ENCODE measurements at places on chromosomes 3 and 15. TPM values are rescaled to one million over a fixed set of nuclear protein-coding genes. Genes with fewer than 3 reads are reported as not detected.

- DNase-seq: no peak
Observed at GRCh38 chr3:44120721-44121582, 120.7 kb upstream of the TOPAZ1 start.

- no peak for DNase-seq
Observed at GRCh38 chr3:52396011-52396906, 48.6 kb downstream of the SEMA3G start.

DNA sequence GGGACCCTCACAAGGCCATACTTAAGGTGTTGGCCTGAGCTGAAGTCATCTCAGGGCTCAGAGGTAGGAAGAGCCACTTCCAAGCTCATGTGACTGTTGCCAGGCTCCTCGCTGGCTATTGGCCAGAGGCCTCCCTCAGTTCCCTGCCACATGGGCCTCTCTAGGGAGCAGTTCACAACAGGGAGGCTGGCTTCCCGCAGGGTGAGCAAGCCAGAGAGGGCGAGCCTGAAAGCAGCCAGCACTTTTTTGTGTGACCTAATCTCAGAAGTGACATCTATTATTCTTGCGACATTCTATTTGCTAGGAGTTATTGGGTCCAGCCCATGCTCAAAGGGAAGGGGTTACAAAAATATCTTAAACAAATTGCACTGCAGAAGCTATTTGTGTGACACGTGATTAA lies 201.4 kb downstream of the SSR3 start:
- DNase-seq: no peak

DNA sequence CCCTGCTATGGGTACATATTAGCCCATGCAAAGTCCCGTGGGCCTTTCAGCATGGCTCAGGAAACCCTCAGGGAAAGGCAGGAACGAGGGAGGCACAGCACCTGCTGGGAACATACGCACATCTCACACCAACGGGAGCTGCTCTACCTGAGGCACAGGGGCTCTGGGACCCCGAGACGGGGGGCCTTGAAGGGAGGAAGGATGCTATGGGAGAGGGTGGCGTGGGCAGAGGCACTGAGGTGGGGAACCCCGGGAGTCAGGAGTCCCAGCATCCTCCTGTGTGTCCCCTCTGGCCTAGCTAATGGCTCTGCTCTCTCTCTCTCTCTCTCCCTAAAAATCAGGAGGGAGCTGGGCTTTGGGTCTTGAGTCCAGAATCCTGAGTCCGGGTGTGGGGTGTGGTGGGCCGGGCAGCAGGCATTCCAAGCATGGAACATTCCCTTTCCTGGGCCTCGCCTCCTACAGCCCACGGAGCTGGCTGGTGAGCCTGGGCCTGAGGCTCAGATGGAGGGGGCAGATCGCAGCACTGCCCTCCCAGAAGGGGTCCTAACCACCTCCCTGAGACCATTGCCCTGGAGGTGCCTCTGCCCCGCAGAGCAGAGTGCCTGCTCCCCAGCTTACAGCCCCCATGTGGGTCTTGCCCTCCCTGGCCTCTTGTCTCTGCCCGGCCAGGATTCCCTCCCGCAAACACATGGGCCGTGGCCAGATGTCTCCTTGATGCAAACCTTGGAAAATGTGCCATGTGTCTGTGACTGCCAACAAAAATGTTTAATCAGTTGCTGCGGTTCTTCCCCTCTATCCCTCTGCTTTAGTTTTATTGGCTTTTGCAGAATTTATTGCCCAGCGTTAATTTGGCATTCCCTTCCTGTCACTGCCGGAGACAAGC lies 101.6 kb downstream of the TMEM266 start:
- no peak for DNase-seq

GRCh38 chr3:94413336-94414108 lies 350.7 kb downstream of the NSUN3 start:
- no peak for DNase-seq

GRCh38 chr15:68763063-68763462 lies 57.6 kb downstream of the ANP32A start:
- DNase-seq: no peak

DNA sequence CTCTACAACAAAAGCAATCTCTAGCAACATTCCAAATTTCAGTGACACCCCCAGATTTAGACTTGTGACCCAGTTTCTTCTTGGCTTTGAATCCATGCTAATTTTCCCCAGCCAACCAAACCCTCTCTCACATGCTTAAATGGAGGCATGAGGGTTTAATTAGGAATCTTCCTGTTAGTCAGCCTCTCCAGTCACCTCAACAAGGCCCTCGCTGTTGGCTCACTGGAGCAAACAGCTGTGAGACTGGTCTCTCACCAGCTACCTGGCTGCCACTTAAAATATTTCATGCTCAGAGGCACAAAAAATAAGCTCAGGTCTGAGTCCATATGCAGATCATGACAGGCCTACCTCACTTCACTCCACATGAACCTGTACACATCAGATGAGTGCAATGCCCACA lies 630.4 kb upstream of the ADAMTS9 start:
- no peak for DNase-seq

DNA sequence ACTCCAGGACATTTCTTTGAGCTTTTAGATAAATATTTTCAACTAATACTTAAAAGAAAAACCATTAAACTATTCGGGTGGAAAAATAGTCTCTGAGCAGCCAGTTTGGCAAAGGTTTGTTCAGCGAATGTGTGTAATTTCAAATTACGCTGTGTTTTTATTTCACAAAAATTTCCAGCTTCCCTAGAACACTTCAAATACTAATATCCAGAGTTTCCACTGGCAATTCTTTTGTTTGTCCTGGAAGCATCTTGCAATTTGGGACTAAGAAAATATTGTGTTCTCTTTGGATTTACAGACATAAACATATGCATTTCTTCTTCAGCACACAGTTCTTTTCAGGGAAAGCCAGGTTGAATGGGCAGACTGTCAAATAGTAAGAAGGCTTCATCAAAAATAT lies 61.9 kb downstream of the MDFIC2 start:
- no peak for DNase-seq

DNA sequence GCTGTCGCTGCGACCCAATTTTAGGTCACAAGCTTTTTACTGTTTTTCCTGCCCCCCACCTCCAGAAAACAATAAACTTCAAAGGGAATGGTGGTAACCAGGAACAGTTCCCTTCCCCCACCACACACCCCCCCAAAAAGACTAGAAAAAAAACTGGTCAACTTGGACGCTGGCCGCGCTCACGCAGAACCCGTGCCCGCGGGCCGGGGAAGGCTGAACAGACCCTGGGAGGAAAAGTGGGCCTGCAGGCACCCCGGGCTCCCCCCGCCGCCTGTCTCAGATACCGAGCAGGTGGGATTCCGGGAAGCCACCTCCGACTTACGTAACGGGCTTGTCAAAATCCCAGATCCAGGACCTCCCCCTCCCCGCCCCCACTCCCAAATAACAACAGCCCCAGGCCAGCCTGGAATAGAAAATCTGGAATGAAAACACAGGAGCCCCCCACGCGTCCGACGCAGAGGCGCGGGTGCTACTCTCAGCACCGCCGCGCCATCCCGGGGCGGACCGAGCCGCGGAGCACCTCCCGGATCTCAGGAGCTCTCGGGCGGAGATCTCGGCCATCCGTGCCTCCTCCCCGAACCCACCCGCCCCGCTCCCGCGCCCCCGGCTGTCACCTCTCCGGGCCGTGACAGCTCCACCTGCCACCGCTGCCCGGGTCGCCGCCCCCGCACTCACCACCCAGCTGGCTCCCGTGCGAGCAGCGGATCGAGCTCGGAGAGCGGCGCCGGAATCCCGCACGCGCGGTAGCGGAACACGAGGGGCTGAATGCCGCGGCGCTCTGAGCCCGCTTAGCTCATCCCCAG lies 557 bp downstream of the DENND4A start:
- DNase-seq: peak; percentile 65

DNA sequence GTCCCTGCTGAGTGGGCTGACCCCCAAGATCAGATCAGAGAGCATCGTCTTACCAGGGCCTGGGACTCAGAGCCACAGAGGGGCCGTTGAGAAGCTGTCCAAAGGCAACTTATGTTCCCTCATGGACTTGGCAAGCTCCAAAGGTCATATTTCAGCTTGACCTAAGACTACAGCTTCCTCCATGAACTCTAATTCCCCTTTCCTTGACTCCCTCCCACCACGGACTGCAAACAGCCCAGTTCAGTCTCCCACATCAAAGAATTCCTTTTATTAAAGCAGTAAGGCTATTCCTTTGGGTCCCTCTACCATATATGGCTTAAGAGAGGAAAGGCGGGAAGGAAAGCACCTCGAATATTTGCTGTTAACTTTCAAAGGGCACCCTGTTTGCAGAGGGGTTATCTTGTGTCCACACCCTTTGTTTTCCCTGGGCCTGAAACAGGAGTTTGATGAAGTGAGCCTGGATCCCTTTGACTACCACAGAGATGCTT lies 146.1 kb upstream of the THBS1 start:
- peak; percentile 68 for DNase-seq

DNA sequence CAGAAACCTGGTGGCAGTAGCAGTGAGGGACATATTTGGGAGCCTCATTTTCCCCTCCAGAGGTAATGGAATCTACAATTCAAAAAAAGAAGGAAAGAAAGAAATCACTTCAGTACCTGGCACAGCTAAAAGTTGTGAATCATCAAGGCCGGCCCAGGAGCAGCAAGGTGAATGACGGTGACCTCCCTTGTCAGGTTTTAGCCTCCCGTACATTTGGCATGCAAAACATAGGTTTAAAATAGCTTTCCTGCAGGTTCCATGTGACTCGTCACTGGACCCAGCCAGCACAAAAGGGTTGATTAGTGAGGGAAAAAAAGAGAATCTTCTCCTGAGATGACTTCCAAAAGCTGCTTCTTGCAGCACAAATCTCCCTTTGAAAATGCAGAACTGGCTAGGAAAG lies 394.2 kb downstream of the LSAMP start:
- no peak for DNase-seq

DNA sequence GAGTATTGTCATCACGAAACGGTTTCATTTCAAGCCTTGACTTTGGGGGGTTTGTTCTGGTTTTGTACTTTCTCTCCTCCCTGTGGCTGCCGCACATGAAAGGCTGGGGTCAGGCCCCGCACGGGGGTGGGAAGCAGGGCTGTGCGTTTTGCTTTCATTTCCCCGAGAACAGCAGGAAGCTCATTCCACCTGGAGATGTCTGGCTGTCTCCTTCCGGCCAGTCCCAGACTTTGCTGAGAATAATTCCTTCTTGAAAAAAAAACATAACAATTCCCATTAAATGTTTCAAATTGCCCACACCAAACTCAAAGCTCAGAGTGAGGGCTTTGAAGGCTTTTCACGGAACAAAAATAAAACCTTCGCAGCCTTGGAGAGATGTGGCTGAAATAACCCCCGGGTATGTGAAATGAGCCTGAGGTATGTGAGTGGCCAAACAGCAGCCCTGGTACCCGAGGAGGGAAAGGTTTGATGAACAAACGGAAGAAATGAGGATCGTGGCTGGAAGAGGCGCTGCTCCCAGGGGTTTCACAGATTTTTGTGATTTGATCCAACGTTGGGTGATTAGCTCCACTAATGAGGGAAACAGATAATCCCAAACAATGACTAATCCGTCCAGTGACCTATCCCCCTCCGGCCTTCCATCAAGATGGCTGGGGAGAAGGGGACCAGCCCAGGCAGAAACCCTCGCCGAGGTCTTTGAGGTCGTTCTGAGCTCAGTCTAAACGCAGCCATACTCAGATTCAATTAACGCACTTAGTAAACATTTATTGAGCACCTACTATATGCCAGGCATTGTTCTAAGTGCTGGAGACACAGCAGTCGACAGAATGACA lies 126.9 kb upstream of the MEF2A start:
- DNase-seq: no peak

- DNase-seq: no peak
Observed at GRCh38 chr3:1138036-1138435, 45.2 kb downstream of the CNTN6 start.

DNA sequence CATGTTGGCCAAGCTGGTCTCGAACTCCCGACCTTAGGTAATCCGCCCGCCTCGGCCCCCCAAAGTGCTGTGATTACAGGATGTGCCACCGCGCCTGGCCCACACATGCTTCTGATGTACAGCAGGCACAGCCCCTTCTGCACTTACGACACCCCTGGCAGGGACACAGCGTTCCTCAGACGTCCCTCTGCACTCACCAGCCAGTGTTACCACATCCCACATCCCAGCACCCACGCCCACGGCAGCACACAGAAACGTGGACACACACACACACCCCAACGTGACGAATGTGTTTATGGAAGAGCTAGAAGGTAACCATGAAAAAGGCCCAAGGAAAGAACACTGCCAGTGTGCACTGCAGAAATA lies 576 bp upstream of the RPAP1 start:
- DNase-seq: no peak

GRCh38 chr15:76439542-76439941 lies 103.0 kb downstream of the ISL2 start:
- no peak for DNase-seq

DNA sequence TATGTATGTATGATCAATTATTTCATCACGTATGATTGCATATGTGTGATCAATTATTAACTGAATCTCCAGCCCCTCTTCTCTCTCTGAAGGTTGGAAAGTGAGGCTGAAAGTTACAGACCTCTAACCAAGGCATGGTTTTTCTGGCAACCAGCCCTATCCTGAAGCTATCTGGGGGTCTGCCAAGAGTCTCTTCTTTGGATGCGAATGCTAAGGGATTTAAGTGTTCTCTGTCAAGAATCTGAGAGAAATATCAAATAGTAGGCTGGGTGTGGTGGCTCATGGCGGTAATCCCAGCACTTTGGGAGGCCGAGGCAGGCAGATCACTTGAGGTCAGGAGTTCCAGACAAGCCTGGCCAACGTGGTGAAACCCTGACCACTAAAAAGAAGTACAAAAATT lies 8.1 kb downstream of the NKTR start:
- DNase-seq: no peak

DNA sequence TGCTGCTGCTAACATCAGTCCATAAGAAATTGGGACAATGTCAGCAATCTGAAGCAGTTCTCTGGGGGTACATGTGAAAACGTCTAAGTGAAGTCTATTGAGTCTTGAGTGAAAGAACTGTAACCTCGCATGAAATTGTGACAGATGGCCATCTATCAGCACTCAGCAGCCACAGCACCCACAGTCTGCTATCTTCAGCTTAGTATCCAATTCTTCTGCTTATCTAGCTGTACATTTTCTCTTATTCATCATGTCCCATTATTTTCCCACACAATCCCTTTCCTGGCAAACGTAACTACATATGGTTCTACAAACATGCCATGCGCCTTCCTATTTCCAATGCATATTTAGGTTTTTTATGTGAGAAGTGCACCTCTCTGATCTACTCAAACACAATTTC lies 629.7 kb downstream of the NTRK3 start:
- DNase-seq: no peak

GRCh38 chr3:143427631-143428030 lies 308.1 kb downstream of the CHST2 start:
- DNase-seq: no peak

- DNase-seq: no peak
Observed at GRCh38 chr3:127556565-127556964, 34.0 kb downstream of the TPRA1 start.

DNA sequence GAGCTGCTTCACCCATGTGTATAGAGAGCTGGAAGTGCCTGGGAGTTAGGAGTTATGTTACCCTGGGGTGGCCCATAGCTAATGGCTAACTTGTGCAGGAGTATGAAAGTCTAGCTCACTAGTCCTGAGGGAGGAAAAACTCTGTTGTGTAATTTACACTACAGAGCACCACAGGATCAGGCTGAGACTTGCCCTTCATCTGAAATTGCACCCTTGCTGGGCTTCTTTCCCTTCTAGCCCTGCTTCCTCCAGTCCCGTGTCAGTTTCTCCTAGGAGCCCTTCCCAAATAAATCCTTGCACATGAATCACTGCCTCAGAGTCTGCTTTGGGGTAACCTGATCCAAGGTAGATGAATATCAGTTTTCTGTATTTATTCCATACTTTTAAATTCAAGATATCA lies 40.0 kb downstream of the CTXND1 start:
- DNase-seq: no peak

The ISL2 gene
- polyA plus RNA-seq: not detected

The CMTM8 gene
- polyA plus RNA-seq: 13.5 TPM

The GABRA5 gene
- 0.45 TPM for polyA plus RNA-seq

The EFCAB12 gene
- polyA plus RNA-seq: 3.4 TPM

The SERPINI2 gene
- 1.6 TPM for polyA plus RNA-seq

The SLC35G2 gene
- polyA plus RNA-seq: 3.9 TPM

The LINGO1 gene
- polyA plus RNA-seq: 18.2 TPM

Data from right renal pelvis (tissue), 4 donors.